ENCODE measurements at places on chromosomes 16 and 17. TPM values are rescaled to one million over a fixed set of nuclear protein-coding genes. Genes with fewer than 3 reads are reported as not detected.
A peak's percentile ranks its signal among the peaks of the same experiment; 100 is the strongest.

- no peak overlapping the region for H3K4me3 ChIP-seq
- no peaks in the 10 kb centered on the region for H3K36me3 ChIP-seq
- H3K4me1 ChIP-seq: peaks cover 32% of the 10 kb centered on the region
- H3K27me3 ChIP-seq: no peaks in the 10 kb centered on the region
- DNase-seq: no peak
- H3K27ac ChIP-seq: no peak overlapping the region
Measured at GRCh38 chr16:4240624-4241023, 1.3 kb downstream of the SRL start.

- H3K27me3 ChIP-seq: no peaks in the 10 kb centered on the region
- DNase-seq: peak; percentile 60
- H3K4me1 ChIP-seq: peaks cover 47% of the 10 kb centered on the region
- H3K36me3 ChIP-seq: peaks cover 5% of the 10 kb centered on the region
- H3K27ac ChIP-seq: peak within 1 kb of the TSS; percentile 97
Measured at GRCh38 chr17:38704606-38705522, at the start of gene MLLT6. TSS of gene MLLT6 (plus strand) at chr17:38705273. CDS start at chr17:38705633, 360 bp downstream.

- no peak overlapping the region for H3K27ac ChIP-seq
- no peaks in the 10 kb centered on the region for H3K4me1 ChIP-seq
- H3K4me3 ChIP-seq: no peak overlapping the region
- DNase-seq: no peak
- H3K36me3 ChIP-seq: peaks cover 15% of the 10 kb centered on the region
Measured at GRCh38 chr17:80839970-80840369, 151.7 kb upstream of the CHMP6 start.

HSPB9 gene
- total RNA-seq: not detected

GRCh38 chr17:59848385-59848668 is 44.4 kb downstream of the TUBD1 start:
- H3K27me3 ChIP-seq: no peaks in the 10 kb centered on the region
- H3K4me1 ChIP-seq: peaks cover 56% of the 10 kb centered on the region
- peaks cover under 1% of the 10 kb centered on the region for H3K36me3 ChIP-seq
- DNase-seq: no peak

- peaks cover 8% of the 10 kb centered on the region for H3K36me3 ChIP-seq
- no peaks in the 10 kb centered on the region for H3K27me3 ChIP-seq
- no peak overlapping the region for H3K4me3 ChIP-seq
- no peaks in the 10 kb centered on the region for H3K4me1 ChIP-seq
- no peak overlapping the region for H3K27ac ChIP-seq
Measured at GRCh38 chr17:72838068-72838467, 254.4 kb downstream of the SLC39A11 start.

DNA sequence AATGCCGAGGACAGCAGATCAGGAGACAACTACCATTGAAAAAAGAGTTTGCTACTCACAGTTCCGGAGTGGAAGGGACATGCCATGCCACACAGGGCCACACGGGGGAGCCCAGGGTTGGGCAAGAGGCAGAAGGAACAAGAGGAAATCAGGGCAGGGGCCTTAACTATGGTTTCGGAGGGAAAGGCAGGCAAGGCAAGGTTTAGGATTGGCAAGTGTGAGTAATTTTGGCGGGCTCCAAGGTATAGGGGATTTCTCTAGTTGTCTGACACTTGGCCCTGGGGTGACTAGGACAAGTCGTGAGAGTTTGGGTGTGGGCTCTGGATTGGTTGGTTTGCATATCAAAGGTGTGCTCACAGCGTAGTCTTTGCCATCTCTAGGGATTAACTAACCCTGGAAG is 27.0 kb upstream of the NTN1 start:
- no peaks in the 10 kb centered on the region for H3K36me3 ChIP-seq
- peaks cover 8% of the 10 kb centered on the region for H3K4me1 ChIP-seq
- peak; percentile 81 for DNase-seq

CES5A gene
- not detected for total RNA-seq

ABCC6 gene
- total RNA-seq: 4.2 TPM

DNA sequence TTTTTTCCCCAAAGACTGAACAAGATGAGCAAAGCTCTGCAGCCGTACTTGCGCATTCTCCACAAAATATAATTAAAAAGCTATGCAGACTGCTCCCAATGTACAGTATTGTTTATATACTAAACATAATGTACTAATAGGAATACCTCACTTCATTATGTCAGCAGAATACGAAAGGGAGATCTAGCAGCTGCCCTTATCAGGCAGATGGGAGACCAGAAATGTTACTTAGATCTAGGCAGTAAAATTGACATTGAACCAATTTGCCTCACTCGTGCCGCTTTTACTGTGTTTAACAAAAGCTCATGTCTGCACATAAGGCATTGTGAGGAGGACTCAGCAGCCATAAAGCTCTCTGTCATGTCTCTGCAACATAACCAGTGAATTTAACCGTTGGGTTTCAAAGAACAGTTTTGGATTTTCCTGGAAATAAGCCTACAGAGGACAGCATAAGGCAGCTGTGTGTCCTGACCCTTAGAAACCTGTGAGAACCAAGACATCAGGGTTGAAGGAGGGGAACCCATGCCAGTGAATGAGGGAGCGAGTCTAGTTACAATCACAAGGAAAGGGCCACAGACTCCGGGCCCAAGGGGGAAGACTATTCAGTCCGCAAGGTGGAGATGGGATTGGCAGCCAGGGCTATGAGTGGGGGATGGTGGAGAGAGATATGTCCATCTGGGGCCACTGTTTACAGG is 71.4 kb downstream of the GNAO1 start:
- no peaks in the 10 kb centered on the region for H3K36me3 ChIP-seq
- H3K27ac ChIP-seq: no peak overlapping the region
- no peak for DNase-seq
- peaks cover 14% of the 10 kb centered on the region for H3K4me1 ChIP-seq

GRCh38 chr17:80111702-80112470 is 10.5 kb downstream of the GAA start:
- no peaks in the 10 kb centered on the region for H3K27me3 ChIP-seq
- peaks cover 5% of the 10 kb centered on the region for H3K4me1 ChIP-seq
- H3K36me3 ChIP-seq: peaks cover 19% of the 10 kb centered on the region
- DNase-seq: no peak
- peak overlapping the region; percentile 54 for H3K27ac ChIP-seq

DNA sequence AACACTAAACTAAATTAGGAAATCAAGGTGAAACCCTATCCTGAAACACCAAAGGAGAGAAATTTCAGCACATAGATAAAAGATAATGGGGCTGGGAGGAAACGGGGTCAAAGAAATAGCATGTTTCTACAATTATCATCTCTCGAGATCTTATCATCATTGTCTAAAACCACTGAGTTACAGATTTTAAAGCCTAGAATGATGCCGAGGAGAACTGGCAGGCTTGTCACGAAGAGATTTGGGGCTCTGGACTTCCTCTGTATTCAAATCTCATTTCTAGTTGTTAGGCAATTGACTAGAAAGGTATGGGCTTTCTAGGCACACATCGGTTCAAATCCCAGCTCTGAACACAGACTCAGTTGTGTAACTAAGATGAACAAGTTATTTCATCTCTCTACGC is 9.3 kb downstream of the PDZD9 start:
- H3K4me1 ChIP-seq: no peaks in the 10 kb centered on the region
- no peak for DNase-seq
- no peaks in the 10 kb centered on the region for H3K27me3 ChIP-seq

GRCh38 chr16:16067127-16067526 is 117.7 kb downstream of the ABCC1 start:
- DNase-seq: no peak
- H3K4me3 ChIP-seq: no peak overlapping the region
- no peaks in the 10 kb centered on the region for H3K27me3 ChIP-seq

DNA sequence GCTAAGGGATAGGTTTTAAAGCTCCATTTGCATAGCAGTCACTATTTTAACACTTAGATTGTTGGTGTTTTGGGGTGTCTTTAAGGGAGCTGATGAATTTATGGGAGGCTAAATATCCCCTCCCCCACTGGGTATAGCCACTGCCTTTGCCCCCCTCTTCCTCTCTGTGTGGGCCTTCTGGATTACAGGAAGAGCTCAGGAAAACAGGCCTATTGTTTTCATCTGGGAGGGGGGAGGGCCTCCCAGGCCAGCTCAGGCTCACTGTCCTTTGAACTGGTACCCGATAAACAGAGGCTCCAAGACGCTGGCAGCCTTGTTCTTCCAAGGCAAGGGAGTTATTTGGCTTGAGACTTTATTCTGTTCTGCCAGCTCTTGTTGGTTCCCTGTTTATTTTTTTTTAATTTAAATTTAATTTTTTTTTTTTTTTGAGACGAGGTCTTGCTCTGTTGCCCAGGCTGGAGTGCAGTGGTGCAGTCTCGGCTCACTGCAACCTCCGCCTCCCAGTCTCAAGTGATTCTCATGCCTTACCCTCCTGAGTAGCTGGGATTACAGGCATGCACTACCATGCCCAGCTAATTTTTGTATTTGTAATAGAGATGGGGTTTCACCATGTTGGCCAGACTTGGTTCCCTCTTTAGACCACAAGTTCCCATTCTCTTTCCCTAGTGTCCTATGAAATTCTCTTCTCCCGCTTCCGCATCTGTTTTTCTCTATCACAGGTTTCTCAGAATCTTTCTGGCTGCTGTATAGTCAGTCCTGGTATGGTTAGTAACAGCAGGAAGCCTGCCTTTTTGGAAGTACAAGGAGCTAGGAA is 25.1 kb downstream of the MINK1 start:
- no peak for DNase-seq
- no peaks in the 10 kb centered on the region for H3K36me3 ChIP-seq
- H3K27me3 ChIP-seq: no peaks in the 10 kb centered on the region
- H3K27ac ChIP-seq: peak overlapping the region; percentile 77
- no peak overlapping the region for H3K4me3 ChIP-seq
- peaks cover 45% of the 10 kb centered on the region for H3K4me1 ChIP-seq

- peaks cover 9% of the 10 kb centered on the region for H3K36me3 ChIP-seq
- peaks cover 23% of the 10 kb centered on the region for H3K4me1 ChIP-seq
- peak within 1 kb of the TSS; percentile 95 for H3K4me3 ChIP-seq
- no peaks in the 10 kb centered on the region for H3K27me3 ChIP-seq
- peak; percentile 67 for DNase-seq
Measured at GRCh38 chr17:80035937-80036714, at the start of gene CCDC40. TSS of gene CCDC40 (plus strand) at chr17:80036642. CDS start at chr17:80036663, 21 bp downstream.

- DNase-seq: no peak
- no peak overlapping the region for H3K4me3 ChIP-seq
- no peak overlapping the region for H3K27ac ChIP-seq
- H3K4me1 ChIP-seq: no peaks in the 10 kb centered on the region
- H3K27me3 ChIP-seq: no peaks in the 10 kb centered on the region
Measured at GRCh38 chr17:66002063-66002585, 189.8 kb downstream of the CEP112 start.

DNASE1L2 gene
- 1.4 TPM for total RNA-seq

DNA sequence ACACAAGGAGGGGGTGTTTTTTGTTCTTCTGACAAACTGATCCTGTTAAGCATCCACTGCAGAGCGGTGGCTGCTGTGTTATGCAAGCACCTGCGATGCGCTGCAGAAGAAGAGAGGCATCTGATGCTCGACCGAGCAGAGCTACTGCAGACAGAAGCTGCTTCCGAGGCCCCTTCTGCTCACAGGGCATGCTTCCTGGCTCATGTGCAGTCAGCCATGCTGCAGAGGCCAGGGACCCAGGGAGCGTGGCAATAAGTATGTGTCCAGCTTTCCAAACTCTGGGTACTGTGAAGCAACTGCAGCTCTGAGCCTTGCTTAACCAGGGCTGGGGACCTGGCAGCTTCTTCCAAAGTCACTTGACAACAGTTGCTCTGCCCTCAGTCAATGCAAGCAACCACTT is 448.6 kb upstream of the RBFOX1 start:
- H3K36me3 ChIP-seq: no peaks in the 10 kb centered on the region
- no peak overlapping the region for H3K4me3 ChIP-seq
- H3K27ac ChIP-seq: no peak overlapping the region
- H3K27me3 ChIP-seq: no peaks in the 10 kb centered on the region
- H3K4me1 ChIP-seq: no peaks in the 10 kb centered on the region

GRCh38 chr16:55081622-55082590 is 151.2 kb downstream of the IRX5 start:
- no peak overlapping the region for H3K4me3 ChIP-seq
- DNase-seq: no peak
- H3K27me3 ChIP-seq: peaks cover 52% of the 10 kb centered on the region
- no peaks in the 10 kb centered on the region for H3K36me3 ChIP-seq
- H3K4me1 ChIP-seq: peaks cover 5% of the 10 kb centered on the region

TEKT1 gene
- not detected for total RNA-seq

TP53TG3F gene
- total RNA-seq: not detected

GRCh38 chr16:11669380-11670146 is 1.3 kb downstream of the SNN start:
- H3K36me3 ChIP-seq: no peaks in the 10 kb centered on the region
- DNase-seq: no peak
- H3K4me1 ChIP-seq: peaks cover 23% of the 10 kb centered on the region
- H3K4me3 ChIP-seq: peak overlapping the region; percentile 72
- peak overlapping the region; percentile 71 for H3K27ac ChIP-seq

GRCh38 chr16:89000207-89000959 is 23.4 kb upstream of the CBFA2T3 start:
- H3K36me3 ChIP-seq: peaks cover 5% of the 10 kb centered on the region
- H3K27ac ChIP-seq: no peak overlapping the region
- H3K4me1 ChIP-seq: no peaks in the 10 kb centered on the region
- H3K4me3 ChIP-seq: no peak overlapping the region
- peaks cover 44% of the 10 kb centered on the region for H3K27me3 ChIP-seq

All from mesothelial cell of epicardium (in vitro differentiated cells).